ENCODE measurements at places on chromosomes 3 and 15.

DNA sequence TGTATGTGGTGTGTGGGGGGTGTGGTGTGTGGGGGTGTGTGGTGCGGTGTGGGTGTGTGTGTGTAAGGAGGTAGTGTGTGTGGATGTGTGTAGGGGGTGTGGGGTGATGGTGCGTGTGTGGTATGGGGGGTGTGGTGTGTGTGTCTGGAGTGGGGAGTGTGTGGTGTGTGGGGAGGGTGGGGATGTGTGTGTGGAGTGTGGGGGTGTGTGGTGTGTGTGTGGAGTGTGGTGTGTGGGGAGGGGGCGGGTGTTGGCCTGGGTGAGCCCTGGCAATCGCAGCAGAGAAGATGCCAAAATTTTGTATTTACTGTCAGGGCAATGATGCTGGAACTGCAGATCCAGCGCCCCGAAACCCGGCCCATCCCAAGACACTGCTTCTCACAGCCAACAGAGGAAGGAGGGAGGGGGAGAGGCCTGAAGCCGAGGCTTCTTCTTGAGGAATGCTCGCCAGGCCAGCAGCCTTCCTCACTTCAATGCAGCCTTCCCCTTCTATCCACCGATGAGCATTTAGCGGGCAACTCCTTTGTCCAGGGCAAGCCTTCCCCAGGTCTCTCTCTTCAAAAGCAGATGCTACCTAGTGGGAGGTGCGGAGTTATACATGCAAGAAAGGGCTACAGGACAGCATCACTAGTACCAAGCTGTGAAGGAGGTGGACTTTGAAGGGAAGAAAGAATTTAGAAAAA is 11.9 kb upstream of the SRP14 start:
- no peak for DNase-seq

GRCh38 chr15:72318408-72318942 is 1.5 kb downstream of the CELF6 start:
- no peak for DNase-seq

DNA sequence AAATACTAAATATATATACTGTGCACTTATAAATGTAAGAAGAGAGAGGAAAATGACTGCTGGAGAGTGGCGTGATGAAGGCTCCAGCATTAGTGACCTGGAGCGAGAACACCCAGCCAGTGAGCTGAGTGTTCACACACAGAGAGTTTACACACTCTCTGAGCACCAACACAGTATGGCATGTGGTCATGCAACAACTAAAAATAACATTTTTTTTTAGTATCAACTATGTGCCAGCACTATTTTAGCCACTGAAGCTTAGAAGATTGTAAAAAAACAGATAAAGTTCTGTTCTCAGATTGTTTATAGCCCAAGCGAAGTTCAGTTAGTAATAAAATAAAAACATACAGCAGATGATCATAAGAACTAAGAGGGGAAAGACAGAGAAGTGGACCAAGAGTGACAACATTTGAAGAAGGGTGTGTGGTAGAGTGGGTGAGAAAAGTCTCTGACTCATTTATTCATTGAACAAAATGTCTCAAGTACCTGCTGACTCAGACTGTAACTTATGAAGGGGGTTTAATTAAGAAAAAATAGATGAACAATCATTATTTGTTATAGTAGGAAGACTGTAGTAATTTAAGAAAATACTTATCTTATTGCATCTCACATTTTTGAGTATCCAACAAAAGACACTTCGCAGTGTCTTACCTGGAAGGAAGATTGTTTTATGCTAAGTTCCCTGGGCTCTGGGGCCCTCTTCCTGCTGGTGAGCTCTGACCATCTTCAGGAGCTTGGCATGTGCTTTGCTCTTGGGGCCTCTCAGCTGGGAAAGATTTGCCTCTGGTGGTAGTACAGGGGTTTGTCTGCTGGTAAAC is 43.8 kb downstream of the GAP43 start:
- DNase-seq = no peak

DNA sequence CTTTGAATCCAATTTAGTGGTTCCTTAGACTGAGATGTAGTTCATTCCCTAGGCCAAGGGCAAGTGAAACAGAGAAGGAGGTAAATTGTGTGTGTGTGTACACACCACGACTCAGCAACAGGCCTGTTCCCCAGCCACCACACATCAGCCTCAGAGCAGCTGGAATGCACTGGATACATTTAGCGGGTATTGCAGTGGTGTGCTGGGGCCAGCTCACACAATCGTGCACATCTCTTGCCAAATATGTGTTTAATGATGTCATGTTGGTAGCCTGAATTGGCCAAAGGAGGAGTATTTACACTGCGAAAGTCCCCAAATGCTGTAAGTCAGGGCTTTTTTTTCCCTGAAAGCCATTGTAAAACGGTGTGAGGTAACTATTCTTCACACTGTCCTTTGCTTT is 82.3 kb downstream of the RBPMS2 start:
- no peak for DNase-seq

DNA sequence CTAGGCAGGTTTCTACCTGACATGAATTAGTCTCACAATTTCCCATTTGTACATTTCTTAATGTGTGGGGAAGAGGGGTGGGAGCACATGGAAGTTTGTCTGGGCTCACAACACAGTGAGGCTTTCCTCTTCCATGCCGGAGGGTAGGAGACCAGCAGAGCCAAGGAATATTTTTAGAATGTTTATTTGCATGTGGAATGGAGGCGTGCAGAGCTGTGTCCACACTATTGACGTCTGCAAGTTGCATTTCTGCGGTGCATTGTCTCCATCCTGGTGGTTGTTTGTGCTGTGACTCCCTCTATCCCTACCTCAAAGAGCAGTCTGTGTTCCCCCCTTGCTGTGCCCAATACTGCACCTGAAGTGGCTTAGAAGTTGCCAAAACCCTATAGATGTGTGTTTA is 103.1 kb upstream of the LRTM1 start:
- DNase-seq = no peak

GRCh38 chr15:56205061-56205876 is 38.4 kb downstream of the RFX7 start:
- no peak for DNase-seq

- DNase-seq = no peak
Measured at GRCh38 chr15:60212536-60212935, 185.2 kb downstream of the ANXA2 start.

- peak; percentile 44 for DNase-seq
Measured at GRCh38 chr3:150912501-150912900, 7.3 kb upstream of the MINDY4B start.

DNA sequence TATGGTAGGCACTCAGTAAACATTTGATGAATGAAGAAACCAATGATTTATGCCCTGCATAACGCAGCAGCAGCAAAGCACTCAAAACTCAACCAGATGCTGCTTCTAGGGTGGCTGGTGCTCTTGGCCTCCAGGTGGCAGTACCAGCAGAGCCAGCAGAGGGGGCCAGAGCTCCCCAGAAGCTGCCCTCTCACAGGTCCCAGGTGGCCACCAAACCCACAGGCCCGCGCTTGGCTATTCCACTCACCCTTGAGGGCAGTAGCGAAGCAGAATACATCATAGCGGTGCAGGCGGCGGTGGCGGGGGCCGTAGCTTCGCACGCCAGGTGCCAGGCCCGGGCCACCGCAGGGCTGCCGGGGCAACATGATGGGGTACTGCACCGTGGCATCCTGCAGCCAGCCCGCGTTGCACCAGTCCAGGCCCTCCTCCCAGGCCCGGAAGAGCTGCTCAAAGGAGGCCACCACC is 16.6 kb downstream of the HAPLN3 start:
- no peak for DNase-seq

DNA sequence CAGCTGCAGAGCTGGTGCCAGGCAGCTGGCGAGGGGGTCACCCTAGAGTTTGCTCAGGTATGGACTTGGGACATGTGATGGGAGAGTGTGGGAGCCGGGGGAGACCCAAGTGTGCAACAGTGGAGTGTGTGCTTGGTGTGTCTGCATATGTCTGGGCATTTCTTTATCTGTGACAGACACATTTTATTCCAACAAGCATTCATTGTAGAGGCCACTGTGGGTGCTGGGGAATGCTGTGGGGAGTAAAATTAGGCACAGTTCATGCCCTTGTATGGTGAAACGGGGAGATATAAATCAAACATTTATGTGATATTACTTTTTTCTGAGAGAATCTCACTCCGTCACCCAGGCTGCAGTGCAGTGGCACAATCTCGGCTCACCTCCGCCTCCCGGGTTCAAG is 4.2 kb downstream of the ACY1 start:
- no peak for DNase-seq

GRCh38 chr15:56086566-56086965 is 93.2 kb upstream of the NEDD4 start:
- no peak for DNase-seq

GRCh38 chr15:35514759-35515158 is 31.2 kb downstream of the DPH6 start:
- no peak for DNase-seq

GRCh38 chr15:82923744-82924143 is 28.8 kb downstream of the HOMER2 start:
- no peak for DNase-seq

GRCh38 chr3:36444909-36445308 is 64.6 kb downstream of the STAC start:
- DNase-seq = no peak

- DNase-seq = no peak
Measured at GRCh38 chr15:74730619-74731316, 5.4 kb upstream of the CYP1A1 start.

DNA sequence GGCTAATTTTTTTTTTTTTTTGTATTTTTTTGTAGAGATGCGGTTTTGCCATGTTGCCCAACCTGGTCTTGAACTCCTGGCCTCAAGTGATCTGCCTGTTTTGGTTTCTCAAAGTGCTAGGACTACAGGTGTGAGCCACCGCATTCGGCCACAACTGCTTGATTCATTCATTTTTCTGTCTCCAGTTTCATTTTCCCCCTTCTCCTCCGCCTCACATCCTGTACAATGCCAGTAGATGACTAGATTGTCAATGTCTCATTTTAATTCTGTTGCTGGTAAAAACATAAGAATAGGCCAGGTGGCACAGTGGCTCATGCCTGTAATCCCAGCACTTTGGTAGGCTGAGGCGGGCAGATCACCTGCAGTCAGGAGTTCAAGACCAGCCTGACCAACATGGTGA is 12.0 kb upstream of the ZNF592 start:
- peak; percentile 97 for DNase-seq

GRCh38 chr3:185646382-185647133 is 60.5 kb downstream of the SENP2 start:
- DNase-seq = no peak

DNA sequence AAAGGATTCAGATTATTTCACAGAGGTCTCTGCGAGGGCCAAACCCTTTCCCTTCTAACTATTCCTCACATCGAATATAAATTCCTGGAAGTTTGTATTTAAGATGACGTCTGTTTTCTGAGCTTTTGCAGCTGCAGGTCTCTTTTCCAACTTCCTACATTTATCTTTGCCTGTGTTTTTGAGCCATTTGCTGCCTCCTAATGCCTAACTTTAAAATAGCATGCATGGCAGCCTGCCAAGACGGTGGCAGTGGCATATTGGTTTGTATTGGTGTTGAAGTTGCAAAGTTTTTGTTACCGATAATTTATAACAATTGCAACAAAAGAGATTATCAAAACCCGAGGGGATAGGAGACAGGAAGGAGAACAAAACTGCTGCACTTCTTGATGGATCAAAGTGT is 187.1 kb upstream of the DNAJC19 start:
- DNase-seq = no peak

DNA sequence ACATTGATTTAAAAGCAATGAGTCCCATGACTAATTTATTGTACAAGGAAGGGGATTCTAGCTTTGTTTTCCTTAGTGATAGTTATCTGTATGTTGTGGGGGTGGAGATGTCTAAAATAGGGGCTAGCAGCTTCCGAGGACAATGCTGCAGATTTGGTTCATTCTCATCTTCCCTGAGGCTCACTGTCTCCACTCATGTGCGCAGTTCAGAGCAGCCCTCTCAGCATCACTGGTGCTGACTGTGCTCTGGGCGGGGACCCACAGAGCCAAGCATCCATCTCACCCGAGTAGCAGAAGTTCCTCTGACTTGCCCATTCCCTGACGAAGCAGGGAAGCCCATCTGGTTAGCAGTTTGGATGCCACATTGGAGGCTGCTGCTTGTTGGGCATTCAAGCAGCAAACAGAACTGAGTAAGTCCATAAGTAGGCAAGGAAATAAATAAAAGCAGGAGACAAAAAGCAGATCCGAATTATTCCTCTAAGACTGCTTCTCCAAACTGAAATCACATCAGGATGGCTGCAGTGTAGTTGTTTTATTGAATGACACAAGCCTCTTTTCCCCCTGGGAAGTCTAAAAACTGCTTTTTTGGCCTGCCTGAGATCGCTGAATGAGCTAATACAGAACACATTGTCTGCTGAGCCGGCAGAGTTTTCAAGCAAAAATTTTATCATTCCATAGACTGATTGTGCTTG is 27.5 kb downstream of the RARB start:
- DNase-seq = no peak

- no peak for DNase-seq
Measured at GRCh38 chr3:183576487-183577107, 21.1 kb upstream of the KLHL6 start.

GRCh38 chr3:131807822-131808221 is 227.0 kb downstream of the CPNE4 start:
- no peak for DNase-seq

DNA sequence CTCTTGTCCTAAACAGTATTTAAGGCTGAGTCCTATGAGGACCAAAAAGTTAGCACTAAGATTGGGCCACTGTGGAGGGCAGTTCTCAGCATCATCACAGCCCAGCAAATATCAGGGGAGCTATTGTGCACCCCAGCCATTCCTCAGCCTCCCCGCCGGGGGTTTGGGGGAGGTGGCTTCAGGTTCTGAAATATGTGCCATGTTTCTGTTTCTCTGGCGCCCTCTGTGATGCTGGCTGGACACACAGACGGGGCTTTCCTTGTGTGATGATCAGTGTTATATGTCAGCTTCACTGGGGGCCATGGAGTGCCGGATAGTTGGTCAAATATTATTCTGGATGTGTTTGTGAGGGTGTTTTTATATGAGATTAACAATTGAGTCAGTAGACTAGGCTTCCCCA is 106.8 kb downstream of the GABRG3 start:
- DNase-seq = no peak

DNA sequence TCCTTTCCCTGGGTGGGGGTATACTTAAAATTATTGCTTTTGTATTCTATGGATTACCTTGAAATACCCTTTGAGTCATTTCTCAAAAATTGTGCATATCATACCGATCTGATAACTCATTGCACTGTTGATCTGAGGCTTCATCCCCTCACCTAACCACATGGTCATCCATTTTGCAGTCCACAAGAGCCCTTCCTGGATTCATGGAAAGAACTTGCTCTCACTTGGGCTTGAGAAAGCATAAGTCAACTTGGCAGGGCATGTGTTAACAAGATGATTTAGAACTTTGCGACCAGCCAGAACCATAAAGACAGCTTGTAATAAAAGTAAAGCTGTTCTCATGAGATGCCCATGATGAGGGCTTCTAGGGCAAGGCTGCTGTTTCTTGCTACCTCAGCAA is 22.2 kb downstream of the MME start:
- no peak for DNase-seq

DNA sequence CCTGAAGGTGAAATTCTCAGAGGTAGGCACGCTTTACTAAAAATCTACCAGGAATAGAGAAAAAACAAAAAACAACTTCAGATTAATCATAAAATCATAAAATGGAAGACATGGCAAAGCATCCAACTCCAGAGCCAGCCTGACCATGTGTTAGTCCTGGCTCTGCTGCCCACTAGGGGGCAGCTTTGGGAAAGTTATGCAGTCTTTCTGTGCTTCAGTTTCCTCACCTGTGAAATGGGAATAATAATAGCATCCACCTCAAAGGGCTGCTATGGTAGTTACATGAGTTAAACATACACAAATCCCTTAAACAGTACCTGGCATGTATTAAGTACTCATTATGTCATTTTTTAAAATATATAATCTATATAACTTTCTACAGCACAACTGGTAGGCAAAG is 52.3 kb downstream of the WNT5A start:
- peak; percentile 24 for DNase-seq
